ENCODE measurements at places on chromosomes 7 and 10. TPM values are rescaled to one million over a fixed set of nuclear protein-coding genes. Genes with fewer than 3 reads are reported as not detected.

GRCh38 chr10:99057936-99058690 lies 177.5 kb downstream of the HPSE2 start:
- no peak for DNase-seq

DNA sequence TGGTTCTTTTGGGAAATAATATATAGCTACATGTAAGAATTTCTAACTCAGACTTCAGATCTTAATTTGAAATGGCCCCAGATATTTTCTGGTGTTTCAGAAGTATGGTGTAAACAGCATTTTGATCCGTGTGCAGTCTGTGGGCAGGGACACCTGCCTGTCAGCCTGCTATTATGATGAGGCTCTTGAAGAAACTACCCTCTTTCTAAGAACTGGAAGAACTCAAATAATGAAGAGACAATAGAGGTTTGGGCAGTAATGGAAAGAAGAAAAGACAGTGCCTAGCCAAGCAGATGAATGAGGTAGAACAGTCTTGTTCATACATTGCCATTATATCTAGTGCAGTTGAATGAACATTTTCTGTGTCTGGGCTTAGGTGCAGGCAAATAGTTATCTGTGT lies 256.6 kb downstream of the ARHGAP21 start:
- no peak for DNase-seq

DNA sequence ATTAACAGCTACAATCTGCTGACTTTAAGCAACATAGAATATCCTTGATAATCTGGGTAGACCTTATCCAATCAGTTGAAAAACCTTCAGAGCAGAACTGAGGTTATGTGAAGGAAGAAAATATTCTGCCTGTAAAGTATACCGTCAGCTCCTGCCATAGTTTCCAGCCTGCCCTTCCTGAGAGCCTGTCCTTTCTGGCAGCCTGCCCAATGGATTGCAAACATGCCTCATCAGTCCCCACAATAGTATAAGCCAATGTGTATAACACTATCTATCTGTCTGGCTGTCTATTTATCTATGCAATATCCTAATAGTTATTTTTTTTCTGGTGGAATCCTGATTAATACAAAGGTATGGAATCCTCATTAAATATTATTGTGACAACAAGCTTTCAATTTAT lies 489.2 kb upstream of the KCND2 start:
- no peak for DNase-seq

DNA sequence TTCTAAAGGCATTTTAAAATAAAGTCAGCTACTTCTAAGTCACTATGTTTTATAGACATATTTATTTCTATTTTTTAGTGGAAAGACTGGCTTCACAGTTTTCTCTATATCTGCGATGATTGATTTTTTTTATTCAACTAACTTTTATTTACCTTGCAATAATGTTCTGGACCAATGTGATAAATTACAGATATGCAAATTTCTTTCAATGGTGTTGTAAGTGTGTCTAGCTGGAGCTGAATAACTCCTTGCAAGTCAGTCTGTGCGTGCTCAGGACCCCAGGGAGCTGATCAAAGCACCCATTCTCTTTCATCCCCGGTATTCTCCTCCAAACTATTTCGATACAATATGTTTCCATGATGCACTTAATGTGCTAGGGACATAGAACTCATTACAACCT lies 9.7 kb downstream of the PTF1A start:
- no peak for DNase-seq

The SUN3 gene
- 0.58 TPM for polyA plus RNA-seq

DNA sequence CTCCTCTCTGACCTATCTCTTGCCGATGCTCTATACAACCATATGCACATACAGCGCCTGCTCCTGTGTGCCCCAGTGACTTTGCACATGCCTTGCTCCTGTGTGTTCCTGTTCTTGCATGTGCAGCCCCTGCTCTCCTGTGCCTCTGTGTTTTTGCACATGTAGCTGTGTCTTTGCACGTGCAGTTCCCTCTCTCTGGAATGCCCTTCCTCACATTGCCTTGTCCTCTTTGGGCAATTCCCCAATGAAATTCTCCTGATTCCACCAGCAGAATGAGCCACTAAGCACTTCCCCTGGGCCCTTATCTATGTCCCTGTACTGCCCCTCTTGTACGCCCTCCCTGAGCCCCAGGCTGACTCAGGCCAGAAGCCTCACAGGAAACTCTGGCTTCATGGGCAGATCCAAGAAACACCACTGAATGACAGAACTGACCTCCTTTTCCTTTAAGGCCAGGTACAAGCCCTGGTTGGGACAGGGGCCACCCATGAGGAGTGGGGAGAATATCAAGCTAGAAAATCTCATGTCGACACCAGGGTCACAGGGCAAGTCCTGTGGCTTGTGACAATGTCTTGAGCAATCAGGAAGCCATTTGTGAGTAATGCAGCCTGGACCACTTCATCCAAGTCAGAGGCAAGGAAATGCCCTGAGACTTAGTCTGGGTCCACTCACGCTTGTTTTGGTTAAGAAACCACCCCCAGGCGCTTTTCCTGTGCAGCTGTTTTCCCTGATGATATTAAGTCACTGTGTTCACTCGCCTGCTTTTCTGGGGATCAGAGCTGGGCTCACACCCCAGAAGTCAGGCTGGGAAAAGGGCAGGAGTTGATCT lies 1.9 kb upstream of the ARHGAP22 start:
- no peak for DNase-seq

- no peak for DNase-seq
These were observed 456 bp upstream of the ACHE start for GRCh38 chr7:100895956-100896731.

DNA sequence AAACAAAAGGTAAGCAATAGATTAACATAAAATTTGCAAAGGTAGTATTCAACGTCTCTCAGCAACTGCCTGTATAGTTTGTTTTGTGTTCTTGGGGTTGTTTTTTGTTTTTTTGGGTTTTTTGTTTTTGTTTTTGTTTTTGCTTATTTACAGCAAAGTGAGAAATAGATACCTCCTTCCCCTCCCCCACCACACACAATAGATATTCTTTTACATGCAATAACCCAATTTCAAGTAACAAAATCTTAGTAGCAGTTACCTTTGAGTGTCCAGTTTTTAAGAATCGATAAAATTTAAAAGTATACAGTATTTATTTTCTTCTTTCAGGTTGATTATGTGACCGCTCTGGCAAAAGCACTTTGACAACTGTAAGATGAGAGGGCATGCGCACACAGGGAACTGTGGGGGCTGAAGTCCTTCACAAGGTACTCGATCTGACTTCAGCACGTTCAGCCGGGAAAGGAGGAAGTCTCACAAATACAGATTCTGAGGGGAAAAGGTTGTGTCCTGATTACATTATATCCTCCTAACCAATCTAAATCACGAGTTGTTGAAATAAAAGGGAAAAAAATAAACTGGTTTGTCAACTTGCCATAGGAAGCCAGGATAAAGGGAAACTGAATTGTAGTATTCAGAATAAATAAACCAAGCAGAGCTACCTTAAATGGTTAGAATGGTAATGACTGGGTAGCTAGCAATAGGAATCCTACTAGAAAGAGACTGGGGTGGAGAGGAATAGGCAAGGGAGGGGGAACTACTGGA lies 47.8 kb downstream of the CPEB3 start:
- DNase-seq = peak; percentile 50

GRCh38 chr10:133187906-133188681 lies 28.1 kb downstream of the KNDC1 start:
- DNase-seq = no peak

DNA sequence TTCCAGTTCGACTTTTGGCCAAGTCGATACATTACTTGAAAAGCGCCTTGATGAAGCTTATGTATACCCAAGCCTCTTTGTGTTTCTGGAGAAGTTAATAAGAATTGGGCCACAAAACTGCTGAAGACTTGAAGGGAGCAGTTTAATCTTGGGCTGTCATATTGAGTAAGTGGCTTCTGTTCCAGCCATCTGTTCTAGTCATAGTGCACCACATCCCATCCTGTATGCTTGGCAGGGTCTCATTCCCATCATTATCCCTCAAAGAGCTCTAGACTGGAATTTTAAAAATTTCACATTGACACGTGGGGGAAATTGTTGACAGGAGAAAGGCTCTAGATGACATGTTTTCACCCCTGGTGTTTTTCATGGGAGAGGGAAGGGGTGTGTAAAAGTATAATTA lies 196.6 kb upstream of the PLPP4 start:
- DNase-seq = no peak

DNA sequence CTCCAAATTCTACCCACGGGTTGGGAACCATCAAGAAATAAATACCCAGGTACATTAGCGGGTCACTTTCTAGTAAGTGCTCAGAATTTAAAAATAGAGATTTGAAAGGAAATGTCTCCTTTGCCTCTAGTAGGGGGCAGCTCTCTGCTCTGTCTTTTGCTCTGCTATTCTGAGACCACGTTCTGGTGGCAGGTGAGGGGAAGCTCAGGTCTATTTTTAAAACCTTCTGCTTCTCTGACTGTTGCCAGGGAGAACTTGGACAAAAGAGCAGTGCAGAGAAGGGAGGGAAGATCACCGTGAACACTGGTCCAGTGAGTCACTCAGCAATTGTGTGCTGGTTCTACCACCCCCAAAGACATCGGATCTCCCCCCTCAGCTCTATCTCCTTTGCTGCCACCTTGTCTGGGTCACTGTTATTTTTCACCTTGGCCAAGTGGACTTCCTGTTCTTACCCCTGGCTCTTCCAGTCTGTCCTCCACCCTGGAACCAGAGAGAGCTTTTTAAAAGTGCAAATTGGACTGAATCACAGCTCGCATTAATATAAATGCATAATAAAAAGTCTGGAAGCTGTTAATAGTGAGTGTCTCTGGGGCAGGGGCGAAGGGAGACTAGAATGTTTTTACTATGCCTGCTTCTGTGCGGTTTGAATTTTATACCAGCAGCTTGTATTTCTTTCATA lies 72.4 kb upstream of the LOXL4 start:
- DNase-seq = no peak

GRCh38 chr7:36985866-36986400 lies 261.6 kb upstream of the AOAH start:
- DNase-seq = no peak

The SORCS1 gene
- 18.9 TPM for polyA plus RNA-seq

The NKX2-3 gene
- polyA plus RNA-seq = 0.08 TPM

The CALCR gene
- polyA plus RNA-seq = 0.82 TPM

DNA sequence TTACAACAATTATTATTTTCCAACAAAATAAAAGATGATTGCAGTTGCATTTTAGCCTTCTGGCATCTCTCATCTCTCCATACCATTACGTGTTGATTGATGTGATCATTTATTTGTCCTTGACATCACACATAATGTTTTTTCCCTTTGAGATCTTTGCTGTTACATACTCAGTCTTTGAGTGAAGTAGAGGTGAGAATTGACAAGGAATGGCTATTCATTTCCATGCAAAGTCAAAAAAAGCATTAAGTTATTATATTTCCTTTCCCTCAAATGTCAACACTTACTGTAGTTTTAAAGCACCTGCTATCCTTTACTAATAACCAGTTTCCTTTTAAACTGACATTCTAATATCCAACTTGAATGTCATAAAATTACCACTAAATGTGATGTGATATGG lies 33.6 kb downstream of the DYNC1I1 start:
- DNase-seq = no peak

The MSRB2 gene
- 45.9 TPM for polyA plus RNA-seq

GRCh38 chr10:5684318-5684970 lies at the start of gene TASOR2:
TSS of gene TASOR2 (plus strand) at chr10:5684838. CDS start at chr10:5720643, 35,805 bp downstream.
- DNase-seq = peak; percentile 97

DNA sequence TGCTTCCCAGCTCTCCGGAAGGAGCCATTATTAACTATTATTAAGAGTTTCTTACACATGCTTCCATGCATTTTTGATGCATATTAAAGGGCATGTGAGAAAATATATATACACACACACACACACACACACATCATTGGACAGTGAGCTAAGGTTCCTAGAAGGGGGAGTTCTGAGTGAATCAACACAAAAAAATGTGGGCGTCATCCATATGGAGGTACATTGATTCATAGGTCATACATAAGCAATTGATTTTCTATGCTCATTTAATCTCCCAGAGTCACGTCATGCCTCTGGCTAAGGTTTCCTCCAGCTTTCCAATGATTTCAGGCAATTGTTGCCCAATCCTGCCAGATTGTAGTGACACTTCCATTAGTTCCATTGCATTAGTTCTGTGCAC lies 269.4 kb downstream of the DNAJB9 start:
- DNase-seq = no peak

The NME8 gene
- polyA plus RNA-seq = not detected

- peak; percentile 11 for DNase-seq
These were observed 669 bp downstream of the PI4K2A start for GRCh38 chr10:97640868-97641811.

GRCh38 chr10:103692436-103692951 lies 162.9 kb downstream of the SH3PXD2A start:
- no peak for DNase-seq

DNA sequence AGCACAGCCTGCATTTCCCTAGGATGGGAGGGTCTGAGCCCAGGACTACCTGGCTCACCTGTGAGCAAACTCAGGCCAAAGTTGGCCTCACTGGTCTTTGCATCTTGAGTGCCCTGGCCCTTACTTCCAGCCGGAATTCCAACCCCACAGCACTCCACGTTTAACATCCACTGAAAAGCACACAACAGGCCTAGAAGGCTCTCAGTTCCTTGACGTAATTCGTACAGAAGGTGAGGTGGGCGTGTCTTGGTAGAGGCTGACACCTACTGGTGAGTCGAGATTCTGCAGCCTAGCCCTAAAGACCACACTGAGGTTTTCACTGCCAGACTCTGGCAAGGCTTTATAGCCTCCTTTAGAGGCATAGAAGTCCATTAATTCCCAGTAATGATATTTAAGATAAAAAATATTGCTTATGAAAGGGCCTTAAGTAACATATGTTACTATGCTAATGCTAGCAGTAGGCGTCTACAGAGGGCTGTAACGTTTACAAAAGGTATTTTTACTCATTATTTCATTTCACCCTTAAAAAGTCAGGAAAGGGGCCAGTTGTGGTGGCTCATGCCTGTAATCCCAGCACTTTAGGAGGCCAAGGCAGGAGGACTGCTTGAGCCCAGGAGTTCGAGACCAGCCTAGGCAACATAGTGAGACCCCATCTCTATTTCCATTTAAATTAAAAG lies 95.8 kb downstream of the HIP1 start:
- no peak for DNase-seq

DNA sequence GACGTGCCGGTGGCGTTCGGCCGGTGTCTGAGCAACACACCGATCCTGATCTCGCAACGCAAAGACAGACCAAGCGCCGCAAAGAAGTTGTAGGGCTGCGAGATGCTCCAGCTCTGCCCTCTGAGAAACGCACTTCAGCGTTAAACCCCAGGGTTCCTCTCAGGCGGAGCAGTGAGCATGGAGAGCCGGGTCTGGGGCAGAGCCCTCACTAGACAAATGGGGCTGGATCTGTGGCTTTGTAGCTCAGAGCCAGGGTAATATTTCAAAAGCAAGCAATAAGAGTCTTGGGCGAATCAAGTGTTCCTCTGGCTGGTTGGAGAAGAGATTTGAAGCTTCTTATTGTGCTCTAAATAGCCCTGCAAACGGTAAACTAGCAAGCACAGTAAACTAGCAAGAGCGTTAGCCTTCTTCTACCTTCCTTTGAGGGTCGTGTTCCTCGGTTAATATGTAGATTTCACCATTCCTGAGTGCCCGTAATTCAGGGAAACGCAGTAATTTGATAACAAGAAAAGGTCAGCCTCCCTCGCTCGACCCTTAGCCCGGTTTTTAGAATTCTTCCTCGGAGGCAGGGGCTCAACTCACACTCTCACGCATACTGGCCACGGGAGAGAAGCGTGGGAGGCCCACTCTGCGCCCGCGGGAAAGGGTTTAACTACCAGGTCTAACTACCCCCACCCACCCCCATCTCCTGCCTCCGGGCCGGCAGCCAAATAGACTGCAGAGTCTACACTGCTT lies 6.7 kb downstream of the SKAP2 start:
- DNase-seq = no peak

GRCh38 chr10:9786576-9786975 lies 1231.1 kb upstream of the CELF2 start:
- no peak for DNase-seq

The SH2D4B gene
- 0.26 TPM for polyA plus RNA-seq

- DNase-seq = no peak
These were observed 676.0 kb upstream of the GALNT17 start for GRCh38 chr7:70455925-70456324.

Measured in renal cortex interstitium (tissue), 15 donors.